ENCODE measurements at places on chromosomes 1 and 21.

DNA sequence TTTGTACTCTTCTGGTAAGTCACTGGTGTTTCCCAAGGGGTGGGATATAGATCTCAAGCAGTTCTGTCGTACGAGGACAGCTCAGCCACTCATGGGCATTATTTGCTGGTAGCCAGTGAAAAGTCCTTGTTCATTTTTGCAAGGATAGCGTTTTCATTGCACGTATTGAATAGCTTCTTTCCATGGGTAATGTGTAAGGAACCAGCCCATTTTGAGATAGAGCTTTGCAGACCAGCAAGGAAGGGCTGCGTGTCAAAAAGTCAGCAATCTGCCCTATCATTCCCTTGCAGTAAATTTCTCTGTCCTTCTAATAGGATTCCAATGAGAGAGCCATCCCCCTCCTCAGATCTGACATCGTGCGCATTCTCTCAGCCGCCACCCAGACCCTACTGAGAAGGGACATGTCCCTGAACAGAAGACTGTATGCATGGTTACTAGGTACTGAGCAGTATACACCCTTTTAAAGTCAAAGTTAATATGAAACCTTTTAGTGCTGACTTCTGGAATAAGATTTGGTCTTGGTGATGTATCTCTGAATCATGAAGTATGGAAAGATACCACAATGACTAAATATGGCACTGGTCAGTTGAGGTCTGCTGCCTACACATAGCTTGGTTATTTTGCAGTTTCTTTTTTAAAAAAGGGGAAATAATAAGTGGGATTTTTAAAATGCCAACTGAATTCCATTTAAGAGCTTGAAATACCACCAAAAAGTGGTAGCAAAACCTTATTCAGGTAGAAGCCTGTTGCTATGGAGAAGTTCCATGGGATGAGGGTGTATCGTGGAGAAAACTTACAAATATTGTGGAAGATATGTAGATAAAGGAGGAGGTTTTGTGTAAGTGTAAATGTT is 55.3 kb downstream of the DOP1B start:
- DNase-seq: no peak

DNA sequence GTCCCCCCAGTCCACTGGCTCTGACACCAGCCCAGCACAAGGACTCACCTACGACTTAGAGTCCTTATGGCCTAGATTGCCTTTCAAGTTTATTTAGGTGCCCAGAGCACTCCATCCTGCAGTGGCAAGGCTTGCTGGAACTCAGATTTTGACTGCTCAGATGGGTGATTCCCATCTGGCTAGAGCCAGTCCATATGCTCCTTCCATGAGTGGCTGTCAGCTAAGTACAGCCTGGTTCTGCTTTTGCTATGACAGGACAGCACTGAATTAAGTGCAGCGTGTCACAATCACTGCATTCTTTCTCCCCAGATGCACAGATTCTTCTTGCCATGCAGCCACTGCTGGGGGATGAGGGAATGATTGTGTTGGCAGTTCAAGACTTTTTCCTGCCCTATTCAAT is 43.8 kb downstream of the GPR52 start:
- DNase-seq: no peak

DNA sequence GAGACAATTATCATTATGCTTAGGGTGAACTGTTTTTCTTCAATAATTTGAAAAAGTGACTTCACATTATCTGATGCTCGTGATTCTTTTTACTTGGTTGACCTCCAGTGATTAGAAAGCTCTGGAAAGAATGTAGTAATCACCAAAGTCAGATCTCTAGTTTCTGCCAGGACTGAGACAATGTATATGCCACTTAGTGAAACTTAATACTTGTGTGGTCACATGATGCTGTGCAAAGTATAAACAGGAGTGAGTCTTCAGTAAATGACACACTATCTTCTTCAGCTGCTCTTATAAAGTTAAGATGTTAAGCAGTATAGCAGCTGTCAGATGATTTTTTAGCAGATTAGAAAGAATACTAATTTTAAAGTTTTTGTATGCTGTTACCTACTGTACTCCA is 17.2 kb downstream of the VCAM1 start:
- DNase-seq: no peak

DNA sequence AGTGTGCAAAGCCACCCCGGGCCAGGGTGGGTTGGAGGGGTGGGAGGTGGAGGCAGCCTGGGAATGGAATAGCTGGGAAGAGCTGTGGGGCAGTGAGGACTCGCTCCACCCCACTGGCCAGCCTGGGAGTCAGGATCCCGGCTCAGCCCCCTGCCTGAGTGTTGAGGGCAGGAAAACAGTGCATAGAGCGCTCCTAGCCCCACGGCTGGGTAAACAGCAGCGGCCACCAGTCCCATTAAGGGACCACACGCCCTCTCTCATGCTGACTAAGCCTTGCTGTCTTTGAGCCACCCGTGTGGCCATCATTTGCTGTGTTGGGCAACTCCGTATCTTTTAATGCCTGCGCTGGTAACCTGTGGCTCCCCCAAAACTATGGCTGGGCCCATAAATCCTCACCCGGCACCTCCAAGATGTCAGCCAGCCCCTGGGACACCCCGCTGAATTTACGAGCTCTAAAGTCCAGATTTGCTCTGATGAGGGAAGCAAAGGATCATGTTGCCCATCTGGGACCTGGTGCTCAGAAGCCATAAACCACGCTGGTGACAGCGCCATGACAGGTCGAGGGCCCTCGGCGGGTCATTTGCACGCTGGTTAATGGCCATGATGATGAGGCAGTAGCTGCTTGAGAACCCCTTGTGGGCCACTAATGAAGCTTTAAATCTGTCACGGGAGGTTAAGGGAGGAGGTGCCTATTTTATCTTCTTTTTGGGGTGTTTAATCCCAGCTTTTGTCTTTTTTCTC is 34.9 kb downstream of the SYF2 start:
- DNase-seq: no peak

DNA sequence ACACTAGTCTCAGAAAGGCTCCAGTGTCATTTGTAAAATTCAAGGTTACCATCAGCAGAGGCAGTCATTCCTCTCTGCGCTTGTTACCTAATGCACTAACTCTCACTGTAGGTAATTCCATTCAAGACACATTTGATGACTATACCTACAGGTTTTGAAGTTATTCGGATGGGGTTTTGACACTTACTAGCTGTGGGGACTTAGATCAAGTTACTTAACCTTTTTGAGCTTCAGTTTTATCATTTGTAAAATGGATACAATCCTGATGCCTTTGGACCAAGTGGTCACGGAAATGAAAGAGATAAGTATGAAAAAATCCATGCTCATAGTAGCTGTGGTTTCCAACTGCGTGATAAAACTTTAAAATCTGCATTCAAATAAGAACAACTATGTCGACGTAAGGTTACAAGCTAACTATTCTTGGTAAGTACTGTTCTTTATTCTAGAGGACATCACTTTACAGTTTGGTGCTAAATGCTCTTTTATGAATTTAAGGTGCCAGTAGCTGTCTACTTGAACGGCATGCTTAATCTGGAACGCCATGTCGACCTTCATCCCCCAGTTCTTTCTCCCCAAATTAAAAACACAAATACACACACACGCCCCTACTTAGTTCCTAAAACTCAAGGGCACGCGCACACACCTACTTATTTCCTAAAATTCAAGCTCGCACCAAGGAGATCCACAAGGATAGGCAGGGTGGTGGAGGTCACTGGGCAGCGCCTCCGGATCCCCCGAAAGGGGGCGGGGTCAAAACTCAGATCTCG is 550 bp upstream of the NFYC start:
- DNase-seq: no peak

Measured in CD4-positive, alpha-beta T cell (primary cell).